ENCODE measurements at places on chromosomes 6 and 20.

- H3K4me3 ChIP-seq = no peak overlapping the region
- H3K27ac ChIP-seq = no peak overlapping the region
- H3K27me3 ChIP-seq = peaks cover 3% of the 10 kb centered on the region
- no peaks in the 10 kb centered on the region for H3K36me3 ChIP-seq
- peaks cover 4% of the 10 kb centered on the region for H3K4me1 ChIP-seq
Measured at GRCh38 chr6:131656667-131657066, 19.6 kb downstream of the ENPP3 start.

DNA sequence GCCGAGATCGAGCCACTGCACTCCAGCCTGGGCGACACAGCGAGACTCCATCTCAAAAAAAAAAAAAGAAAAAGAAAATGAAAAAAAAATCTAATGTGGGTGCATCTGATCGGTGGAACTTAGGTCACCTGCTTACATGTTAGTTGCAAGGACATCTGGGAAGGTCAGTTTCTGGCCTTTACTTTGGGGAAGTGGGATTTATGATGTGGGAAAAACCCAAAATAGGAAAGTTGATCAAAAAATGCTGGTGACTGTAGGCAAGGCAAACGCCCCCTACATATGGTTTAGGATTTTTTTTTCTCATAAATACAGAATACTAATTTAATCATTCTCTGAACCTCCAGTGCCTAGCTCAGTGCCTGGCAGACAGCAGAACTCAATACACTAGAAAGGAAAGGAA is 69.2 kb upstream of the PIM1 start:
- H3K27me3 ChIP-seq = no peaks in the 10 kb centered on the region
- no peaks in the 10 kb centered on the region for H3K36me3 ChIP-seq
- H3K27ac ChIP-seq = peak overlapping the region; percentile 80
- peaks cover 39% of the 10 kb centered on the region for H3K4me1 ChIP-seq

- no peaks in the 10 kb centered on the region for H3K36me3 ChIP-seq
- no peak for DNase-seq
- peaks cover 12% of the 10 kb centered on the region for H3K4me1 ChIP-seq
- no peak overlapping the region for H3K27ac ChIP-seq
- peaks cover 3% of the 10 kb centered on the region for H3K27me3 ChIP-seq
- no peak overlapping the region for H3K4me3 ChIP-seq
Measured at GRCh38 chr6:161407581-161407980, 133.7 kb upstream of the AGPAT4 start.

DNA sequence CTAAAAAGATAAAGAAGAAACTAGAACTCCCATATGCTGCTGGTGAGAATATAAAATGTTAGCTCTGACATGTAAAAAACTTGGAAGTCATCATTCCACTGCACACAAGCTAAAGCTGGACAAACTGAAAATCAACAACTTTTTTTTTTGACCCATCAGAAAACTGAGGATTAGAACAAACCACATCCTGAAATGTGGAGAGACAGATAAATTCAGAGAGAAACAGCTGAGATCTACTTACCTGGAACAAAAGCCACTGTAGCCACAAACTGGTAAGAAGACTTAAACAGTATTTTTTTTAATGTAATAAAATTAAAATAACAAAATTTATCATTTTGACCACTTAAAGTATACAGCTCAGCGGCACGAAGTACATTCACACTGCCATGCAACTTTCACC is 408.5 kb upstream of the RGS17 start:
- no peak overlapping the region for H3K27ac ChIP-seq
- H3K4me1 ChIP-seq = no peaks in the 10 kb centered on the region
- no peaks in the 10 kb centered on the region for H3K27me3 ChIP-seq

DNA sequence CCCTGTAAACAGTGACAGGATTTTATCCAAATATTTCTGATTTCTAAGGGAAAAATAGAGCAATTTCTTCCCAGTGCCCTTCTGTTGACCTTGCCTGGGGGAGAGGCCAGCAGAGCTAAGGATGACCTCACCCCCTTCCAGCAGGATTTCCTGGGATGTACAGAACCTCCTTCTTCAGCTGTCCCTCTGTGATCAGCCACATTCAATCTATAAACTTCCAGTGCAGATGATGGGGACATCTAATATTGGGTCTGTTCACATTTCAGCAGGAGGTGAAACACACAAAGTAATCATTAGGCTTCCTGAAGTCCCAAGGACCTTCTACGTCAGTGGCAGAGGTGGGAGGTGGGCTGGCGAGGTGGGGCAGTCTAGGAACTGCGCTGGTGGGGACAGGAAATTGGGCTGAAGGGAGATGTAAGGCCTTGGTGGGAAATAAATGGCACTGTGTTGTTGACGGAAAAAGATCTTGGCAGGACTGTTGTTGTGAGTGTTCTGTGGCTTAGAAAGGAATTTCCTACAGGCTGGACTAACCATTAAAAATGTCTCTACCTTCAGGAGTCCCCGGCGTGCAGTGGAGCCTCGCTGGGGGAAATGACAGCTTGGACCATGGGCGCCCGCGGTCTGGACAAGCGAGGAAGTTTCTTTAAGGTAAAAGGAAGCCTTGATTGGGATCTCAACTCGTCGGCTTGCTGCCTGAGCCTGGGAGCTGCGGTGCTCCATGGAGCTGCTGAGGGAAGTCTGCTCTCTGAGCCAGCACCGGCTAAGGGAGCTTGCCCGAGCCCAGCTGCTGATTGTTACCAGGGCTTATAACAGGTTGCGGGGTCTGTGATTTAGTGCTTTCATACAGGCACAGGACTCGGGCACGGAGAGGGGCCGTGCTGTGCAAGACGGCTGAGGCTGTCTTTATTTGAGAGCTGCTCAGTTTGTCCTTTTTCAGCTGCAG is 127.9 kb upstream of the NAA20 start:
- peaks cover 31% of the 10 kb centered on the region for H3K36me3 ChIP-seq
- DNase-seq = no peak
- H3K4me1 ChIP-seq = peaks cover 42% of the 10 kb centered on the region
- peak overlapping the region; percentile 71 for H3K4me3 ChIP-seq
- H3K27me3 ChIP-seq = no peaks in the 10 kb centered on the region

DNA sequence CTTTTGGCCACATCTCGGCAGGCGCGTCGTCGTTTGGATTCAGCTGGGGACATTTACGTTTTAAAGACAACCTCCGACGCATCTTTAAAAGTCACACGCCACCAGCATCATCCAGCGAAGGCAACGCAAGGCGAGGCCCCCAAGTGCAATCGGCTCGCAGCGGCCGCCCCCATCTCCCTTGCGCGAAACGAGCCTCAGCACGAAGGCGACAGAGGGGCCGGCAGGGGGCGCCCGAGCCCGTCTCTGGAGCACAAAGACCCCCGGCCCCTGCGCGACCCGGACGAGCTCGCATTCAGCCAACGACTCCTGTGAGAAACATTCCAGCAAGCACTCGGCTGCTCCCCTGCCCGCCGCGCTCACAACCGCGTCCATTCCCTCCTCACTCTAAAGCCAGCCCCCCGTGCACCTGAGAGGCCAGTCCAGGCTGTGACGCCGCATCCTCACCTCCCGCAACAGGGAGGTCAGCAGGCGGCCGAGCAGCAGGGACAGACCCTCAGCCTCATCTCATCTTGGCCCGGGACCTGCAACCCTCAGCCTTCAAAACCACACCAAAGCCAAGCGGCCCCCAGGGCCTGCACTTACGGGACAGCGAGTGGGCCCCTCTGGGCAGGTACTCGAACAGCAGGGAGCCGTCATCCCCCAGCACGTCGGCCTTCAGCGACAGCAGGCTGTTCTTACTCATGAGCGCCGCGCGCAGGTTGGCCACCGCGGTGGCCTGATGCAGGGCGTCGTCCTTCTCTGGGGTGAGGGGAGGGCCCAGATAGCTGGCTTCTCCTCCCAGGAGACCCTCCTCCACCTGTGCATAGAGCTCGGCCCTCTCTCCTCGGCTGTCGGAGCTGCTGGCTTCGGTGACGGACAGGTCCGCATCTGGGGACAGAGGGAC is 35.8 kb downstream of the SLC2A4RG start:
- peak; percentile 90 for DNase-seq
- H3K36me3 ChIP-seq = peaks cover 3% of the 10 kb centered on the region
- H3K4me3 ChIP-seq = peak overlapping the region; percentile 84

DNA sequence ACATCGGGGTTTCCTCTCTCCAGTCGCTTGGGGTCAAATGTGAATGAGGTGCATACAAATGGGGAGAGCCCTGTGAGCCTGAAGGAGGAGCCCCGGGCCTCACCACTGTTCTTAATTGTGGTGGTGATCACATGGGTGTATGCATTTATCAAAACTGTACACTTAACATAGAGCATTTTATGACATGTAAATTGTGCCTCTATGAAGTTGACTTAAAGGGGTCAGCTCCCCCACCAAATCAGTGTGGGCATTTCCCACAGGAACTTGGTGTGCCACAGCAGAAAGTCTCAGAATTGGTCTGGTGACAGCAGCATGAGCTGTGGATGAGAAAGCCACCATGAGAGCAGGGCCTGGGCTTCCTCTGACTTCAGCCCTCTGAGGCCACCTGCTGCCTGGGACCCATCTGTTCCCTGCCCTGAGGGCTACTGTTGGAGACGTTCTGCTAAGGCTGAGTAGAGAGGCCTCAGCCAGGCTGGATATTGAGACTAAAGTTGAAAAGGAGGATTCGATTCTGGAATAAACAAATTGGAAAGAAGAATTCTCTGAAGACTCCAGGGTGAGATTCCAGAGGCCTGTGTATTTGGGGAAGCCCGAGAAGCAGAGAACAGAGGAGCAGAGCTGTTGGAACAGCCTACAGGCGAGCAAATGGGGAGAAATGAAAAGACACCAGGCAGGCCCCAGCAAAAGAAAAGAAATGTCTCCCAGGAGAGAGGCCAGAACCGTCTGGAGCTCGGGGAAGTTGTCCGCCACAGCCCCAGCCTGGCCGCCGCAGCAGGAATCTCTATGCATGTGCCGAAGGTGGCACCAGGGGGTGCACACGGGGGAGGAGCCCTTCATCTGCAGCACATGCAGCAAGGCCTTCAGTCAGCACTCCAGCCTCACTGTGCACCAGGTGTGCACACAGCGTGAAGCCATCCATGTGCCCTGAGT is 37.6 kb upstream of the XRN2 start:
- no peaks in the 10 kb centered on the region for H3K4me1 ChIP-seq
- H3K4me3 ChIP-seq = no peak overlapping the region
- no peak overlapping the region for H3K27ac ChIP-seq
- peaks cover 43% of the 10 kb centered on the region for H3K27me3 ChIP-seq
- no peak for DNase-seq

- H3K4me1 ChIP-seq = peaks cover 4% of the 10 kb centered on the region
- H3K36me3 ChIP-seq = peaks cover 49% of the 10 kb centered on the region
- DNase-seq = no peak
Measured at GRCh38 chr20:32314768-32315167, 37.3 kb downstream of the KIF3B start.

DNA sequence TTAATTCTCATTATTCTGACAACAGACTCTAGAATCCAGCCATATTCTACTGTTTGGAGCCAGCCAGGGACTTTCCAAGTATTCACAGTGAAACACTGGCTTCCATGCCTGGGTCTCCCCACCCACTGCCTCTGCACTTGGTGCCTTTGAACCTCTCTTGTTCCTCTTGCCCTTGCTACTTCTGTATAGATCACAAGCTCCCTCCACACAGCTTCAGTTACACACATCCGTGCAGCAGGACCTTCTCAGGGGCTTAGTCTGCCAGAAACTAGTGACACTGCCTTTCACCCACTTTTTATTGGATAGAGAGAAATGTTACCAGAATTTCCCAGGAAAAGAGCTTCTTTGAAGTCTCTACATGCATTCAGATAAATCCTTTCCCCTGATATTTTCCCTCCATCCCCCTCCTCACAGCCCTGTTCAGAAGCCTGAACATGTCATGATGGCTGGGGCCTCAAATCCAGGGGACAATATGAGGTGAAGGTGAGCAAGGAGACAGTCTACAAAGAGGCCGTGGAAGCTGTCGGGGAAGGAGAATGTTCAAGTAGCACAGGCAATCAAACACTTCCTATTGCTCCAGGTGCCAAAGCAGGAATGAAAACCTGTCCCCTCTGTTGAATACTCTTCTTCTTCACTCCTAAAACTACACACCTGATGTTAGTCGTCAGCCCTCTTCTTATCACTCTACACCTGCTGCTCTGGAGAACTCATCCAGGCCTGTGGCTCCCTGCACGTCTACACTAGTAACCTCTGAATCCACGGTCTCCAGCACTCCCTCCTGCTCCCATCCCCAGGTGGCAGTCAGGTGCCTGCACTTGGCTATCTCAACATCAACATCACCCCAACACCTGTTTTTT is 20.2 kb upstream of the HLA-DOA start:
- no peak for DNase-seq
- H3K27ac ChIP-seq = no peak overlapping the region
- no peaks in the 10 kb centered on the region for H3K4me1 ChIP-seq

DNA sequence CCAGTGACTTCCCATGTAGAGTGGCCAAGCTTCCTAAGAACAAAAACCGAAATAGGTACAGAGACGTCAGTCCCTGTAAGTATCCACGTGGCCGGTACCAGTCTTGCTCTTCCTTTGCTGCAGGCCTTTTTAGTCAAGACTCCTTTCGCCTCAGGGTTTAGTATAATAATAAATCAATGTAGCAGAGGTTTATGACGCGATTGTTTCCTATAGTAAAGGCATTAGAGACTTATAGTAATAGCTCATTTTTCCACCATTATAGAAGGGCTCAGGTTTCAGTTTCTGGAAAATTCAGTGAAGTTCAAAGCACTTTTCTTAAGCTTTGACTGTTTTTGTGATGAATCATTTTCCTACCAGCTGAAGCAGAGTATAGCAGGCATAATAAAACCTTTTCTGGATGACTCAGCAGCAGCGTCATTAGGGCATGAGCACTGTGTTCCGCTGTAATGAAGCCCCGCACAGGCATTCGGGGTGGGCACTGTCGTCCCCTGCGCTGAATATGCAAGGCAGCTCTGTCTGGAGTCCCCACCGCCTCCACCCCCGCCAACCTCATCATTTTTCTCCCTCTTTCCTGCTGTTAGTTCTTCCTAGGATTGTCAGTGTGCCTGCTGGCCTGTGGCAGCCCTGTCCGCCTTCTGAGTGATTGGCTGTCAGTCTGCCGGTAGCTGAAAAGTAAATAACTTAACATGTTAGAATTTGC is 51.3 kb downstream of the PTPN1 start:
- DNase-seq = no peak
- H3K36me3 ChIP-seq = peaks cover 21% of the 10 kb centered on the region
- H3K27ac ChIP-seq = peak overlapping the region; percentile 70
- no peak overlapping the region for H3K4me3 ChIP-seq

DNA sequence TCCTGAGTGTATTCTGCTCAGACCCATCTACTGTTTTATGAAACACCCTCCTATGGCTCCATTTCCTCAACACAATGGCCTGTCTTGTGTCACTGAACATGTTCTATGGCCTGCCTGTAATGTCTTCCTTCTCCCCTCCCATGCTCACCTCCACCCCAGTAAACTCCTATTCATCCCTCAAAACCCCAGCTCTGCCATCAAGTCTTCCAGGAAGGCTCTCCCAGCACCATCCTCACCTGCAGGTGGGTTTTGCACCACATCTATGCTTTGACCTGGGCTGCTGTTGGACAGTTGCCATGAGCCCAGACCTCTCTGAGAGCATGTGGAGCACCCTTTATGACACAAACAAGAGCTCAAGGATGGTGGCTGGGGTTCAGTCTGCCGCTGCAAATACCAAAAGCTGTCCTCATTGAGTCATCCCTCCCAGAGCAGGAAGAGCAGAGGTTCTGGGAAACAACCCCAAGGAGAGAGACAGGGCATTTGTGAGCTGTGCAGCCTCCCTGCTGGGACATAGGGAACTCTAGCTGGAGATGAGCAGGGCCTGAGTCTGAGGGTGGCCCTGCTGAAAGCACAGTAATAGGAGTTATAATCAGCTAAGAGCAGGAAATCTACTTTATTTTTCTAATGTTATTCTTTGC is 93.8 kb upstream of the CD93 start:
- H3K27ac ChIP-seq = no peak overlapping the region
- no peak for DNase-seq
- no peaks in the 10 kb centered on the region for H3K36me3 ChIP-seq
- H3K4me3 ChIP-seq = no peak overlapping the region
- H3K4me1 ChIP-seq = peaks cover 11% of the 10 kb centered on the region
- peaks cover 7% of the 10 kb centered on the region for H3K27me3 ChIP-seq
